ENCODE measurements at places on chromosomes 7 and 10.

DNA sequence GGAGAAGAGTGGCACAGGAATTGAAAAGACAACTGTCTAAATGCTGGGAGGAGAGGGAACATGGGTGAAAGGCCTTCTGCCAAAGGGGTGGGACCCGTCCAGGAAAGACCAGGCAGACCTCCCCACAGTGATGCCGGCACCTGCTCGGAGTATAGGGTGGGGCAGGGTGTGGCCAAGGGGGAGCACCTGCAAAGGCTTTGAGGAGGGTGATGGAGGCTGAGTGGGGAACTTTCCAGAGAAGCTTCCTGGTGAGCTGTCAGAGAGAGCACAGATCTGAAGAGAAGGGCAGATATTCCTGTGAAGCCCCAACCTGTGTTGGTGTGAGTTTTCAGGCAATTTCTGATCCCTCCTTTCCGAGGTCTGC lies 263.4 kb upstream of the GRB10 start:
- DNase-seq: no peak

GRCh38 chr10:119029613-119030420 lies at the start of gene NANOS1:
Gene NANOS1 (plus strand): TSS chr10:119029714. CDS start chr10:119029802, 88 bp downstream.
- no peak for DNase-seq

- DNase-seq: no peak
These were observed 12.5 kb upstream of the COL13A1 start for GRCh38 chr10:69789164-69789576.

- DNase-seq: no peak
These were observed 2.7 kb upstream of the FEZF1 start for GRCh38 chr7:122307228-122307621.

GRCh38 chr7:158295966-158296797 lies 291.4 kb downstream of the PTPRN2 start:
- no peak for DNase-seq

GRCh38 chr10:118773041-118773440 lies 18.3 kb upstream of the CACUL1 start:
- DNase-seq: no peak

DNA sequence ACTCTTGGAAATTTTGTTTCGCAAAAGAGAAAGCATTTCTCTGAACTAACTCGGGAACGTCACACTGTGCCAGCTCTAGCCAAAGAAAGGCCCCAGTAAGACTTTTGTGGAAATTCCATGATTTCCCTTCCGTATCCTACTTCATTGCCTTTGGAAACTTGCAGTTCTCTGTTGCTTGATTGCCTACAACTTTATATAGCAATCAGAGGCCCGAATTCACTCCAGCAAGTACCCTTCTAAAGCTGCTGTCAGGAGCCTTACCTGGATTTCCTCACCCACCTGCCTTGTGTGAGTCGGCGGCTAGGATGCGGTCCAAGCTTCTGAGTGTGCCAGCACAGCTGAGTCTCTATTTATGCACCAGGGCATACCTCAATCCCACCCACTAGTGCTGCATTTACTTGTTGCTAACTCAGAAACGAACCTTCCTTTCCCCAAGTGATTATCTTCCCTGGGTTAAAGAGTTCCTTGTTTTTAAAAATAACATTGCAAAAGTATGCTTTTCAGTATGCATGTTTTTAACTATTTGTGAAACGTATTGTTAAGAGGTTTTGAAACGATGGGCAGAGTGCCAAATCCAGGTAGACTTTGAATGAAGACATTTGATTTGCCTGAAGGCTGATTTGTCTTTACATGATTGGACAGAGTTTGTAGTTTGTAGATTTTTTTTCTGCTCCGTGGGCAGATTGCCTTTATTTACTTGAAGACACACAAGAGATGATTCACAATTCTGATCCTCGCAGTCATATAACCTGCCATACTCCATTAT lies at the start of gene AGR2:
TSS of gene AGR2 (minus strand) at position 326 of the 766 bp plus-strand sequence. CDS start 3,203 bp downstream, outside the sequence.
- DNase-seq: no peak

DNA sequence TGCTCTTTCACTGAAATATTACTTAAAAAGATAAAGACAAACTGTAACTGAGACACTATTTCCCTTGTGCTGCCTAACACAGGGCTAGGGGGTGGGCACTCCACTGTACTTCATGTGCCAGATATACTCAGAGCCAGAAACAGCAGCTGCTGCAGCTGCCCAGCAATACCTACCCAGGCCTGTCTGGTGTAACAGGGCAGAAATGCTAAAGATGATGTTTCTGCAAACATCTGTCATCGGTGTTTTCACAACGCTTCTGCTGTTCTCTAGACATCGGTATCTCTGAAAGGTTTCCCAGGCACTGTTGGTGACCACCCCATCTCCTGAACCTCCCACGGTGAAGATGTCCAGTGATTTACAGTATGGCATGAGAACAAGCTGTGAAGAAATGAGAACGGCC lies 42.7 kb downstream of the LAMB1 start:
- no peak for DNase-seq

DNA sequence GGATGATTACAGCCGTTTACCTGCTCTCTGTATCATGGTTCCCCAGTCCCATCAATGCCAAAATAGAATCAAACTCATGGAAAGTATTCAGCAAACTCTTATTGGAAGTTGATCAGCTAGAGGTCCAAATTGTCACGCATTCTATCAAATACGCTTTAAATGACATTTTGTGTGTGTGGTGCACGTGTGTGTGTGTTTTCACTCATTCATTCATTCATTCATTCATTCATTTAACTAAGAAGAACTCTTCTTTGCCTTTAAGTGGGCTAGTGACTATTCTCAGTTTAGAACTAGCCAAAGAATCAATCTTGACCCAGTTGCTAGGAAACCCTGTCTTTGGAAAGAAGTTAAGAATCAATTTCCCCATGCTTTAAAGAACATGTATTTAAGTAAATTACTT lies 102.8 kb downstream of the RTKN2 start:
- DNase-seq: no peak

All from AG04449 (cell line).